D721Med (cell line): ENCODE measurements at places on chromosomes 16 and 17.
A peak's percentile ranks its signal among the peaks of the same experiment; 100 is the strongest.

DNA sequence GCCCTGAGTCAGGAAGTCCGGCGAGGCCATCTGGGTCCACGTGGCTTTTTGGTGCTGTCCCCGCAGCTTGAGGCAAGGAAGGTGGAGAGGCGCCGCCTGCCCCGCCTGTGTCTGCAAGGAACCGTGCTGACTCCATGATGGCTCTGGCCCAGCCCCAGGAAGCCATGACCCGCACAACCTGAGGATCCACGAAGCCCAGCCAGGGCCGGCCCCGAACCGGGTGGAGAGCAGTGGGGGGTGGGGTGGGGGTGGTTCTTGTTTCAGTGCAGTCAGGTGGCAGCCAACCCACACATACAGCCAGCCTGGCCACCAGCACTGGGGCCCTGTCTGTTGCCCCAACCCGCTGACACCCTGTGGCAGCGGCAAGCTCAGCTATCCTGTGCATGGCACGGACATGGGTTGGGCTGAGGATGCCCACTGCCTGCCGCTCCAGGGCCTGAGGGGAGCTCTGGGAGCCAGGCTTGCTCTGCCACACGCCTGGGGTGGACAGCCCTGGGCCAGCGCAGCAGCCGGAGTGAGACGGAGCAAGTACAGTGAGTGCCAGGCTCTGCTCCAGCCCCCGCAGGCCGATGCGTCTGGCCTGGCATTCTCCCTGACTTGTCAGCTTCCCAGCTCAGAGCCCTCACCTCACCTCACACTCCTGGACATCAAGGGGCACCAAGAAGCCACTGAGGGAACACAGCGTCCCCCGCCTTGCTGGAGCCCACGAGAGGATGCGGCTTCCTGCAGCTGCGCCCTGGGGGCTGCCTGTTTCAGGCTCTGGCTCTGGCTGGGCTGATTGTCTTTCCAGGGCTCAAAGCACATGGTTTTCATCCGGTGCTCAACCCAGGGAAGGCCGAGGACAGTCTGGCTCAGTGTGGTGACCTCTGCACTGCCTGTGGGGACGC is 68.8 kb downstream of the LMF1 start:
- DNase-seq = no peak

- DNase-seq = no peak
Measured at GRCh38 chr16:17362183-17362582, 108.6 kb downstream of the XYLT1 start.

DNA sequence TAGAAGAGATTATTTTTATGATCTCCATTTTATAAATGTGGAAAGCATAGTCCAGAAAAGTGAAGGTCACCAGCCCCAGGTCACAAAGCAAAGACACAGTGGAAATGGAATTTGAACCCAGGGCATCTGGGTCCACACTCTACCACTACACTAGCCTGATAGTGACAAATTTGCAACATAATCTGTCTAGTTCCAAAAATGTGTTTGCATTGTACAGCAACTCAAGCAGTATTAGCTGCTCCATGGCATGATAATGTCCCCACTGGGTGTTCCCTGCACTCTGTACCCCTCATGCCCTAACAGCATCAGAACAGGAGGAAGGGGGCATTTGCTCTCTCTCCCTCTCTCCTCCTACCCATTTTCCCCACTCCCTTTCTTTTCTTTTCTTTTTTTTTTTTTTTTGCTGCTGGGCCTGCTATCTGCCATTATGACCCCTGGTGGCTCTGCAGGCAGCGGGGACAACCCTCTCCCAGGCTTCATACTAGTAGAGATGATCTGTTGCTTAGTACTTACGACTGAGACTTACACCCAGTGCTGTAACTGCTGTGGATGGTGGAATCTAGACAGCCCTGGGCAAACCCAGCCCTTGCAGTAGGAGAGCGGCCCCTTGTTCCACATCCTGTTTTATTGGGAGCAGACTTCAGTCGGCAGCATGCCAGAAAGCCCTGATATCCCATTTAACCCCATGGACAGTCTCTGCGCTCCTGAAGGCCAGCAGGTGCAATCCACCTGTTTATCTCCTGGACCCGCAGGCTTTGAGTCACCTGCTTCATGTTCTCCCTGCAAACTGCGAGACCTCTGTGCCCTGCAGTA is 306.3 kb downstream of the SOX9 start:
- DNase-seq = no peak

DNA sequence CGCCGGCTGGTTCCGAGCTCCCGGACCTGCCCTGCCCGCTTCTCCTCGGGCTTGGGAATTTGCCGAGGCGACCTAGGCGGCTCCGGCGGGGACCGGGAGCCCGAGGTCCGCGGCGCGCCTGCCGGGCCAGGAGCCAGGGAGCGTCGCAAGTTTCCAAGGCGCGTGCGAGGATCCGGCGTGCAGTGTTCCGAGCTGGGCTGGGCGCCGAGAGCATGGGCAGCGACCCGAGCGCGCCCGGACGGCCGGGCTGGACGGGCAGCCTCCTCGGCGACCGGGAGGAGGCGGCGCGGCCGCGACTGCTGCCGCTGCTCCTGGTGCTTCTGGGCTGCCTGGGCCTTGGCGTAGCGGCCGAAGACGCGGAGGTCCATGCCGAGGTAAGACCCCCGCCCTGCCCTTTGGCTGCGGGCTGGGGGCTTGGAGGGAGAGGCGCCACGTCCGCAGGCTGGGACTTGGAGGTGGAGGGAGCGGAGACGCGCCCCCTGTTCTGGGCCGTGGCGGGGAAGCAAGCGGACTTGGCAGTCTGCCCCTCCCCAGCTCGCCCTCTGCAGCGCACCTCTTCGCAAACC is 668 bp downstream of the MMP15 start:
- DNase-seq = no peak

- DNase-seq = peak; percentile 69
Measured at GRCh38 chr17:50114849-50115357, 15.1 kb downstream of the SAMD14 start.

- DNase-seq = no peak
Measured at GRCh38 chr17:37478187-37478586, 11.5 kb upstream of the DUSP14 start.

- no peak for DNase-seq
Measured at GRCh38 chr16:3965306-3965705, 84.8 kb upstream of the CREBBP start.

DNA sequence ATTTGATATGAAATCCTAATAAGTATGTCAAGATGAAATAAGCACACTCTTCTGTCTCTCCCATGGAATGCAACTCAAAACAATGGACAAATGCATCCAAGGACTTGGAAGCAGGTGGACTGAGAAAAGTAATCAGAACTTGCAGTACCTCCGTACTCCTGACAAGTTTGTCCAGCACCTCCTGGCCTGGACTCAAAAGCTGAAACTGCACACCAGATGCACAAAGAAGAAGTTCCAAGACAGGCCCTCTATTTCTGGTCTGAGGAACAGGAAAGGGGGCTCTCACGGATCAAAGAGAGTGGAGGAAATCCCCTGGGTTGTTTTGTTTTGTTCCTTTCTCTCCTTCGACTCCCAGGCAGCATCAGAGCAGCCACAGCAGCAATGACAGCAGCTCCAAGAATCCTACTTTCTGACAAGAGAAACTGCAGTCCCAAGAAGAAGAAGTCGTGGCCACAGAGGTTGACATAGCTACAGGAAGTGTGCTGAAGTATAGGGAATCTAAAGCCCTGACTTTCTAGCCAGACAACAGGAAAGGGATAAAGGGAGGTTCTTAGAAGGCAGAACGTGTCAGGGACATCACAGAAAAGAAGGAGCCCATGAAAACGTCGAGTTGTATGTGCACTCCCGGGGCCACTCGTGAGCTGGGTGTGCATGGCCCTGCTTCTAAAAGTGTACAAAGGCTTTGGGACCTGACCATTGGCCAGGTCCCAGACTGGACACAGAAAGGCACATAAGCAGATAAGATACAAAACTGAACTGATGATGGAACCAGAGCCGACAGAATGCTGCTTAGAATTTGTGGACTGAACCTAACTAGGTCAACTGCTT is 29.3 kb downstream of the AKAP10 start:
- DNase-seq = no peak

DNA sequence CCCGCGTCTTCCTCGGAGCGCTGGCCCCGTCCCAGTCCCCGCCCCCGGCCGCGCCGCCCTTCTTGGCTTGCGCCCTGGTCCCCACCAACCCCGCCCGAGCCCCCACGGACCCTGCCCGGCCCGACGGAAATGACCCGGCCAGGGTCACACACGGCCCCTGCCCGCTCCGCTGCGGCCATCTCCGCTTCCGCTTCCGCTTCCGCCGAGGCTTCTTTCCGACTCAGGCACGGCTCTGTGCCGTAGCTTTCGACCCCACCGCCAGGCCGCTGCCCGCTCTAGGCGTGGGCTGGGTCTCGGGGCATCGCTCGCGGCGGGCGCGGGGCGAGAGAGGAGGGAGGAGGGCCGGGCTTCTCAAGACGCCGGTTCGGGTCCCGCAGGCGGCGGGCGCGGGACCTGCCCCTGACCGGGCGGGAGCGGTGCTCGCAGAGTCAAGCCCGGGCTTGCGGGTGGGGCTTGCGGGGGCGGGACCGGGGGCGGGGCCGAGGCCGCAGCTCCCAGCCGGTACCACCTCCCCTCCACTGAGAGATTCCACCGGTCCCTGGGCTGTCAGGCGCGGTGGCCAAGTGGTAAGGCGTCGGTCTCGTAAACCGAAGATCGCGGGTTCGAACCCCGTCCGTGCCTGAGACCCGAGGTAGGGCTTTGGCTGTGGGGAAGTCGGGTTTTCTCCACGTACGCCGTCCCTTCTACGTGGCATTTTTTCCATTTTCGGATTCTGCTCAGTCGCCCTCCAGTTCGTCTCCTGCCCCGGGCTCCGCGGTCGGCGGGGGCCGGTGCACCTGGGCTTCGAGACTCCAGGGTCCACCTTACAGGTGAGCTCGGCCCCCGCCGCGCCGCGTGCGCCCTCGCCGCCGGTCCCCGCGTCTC is 158.3 kb downstream of the RAB11FIP4 start:
- peak; percentile 76 for DNase-seq

GRCh38 chr16:84059946-84060901 is 17.6 kb upstream of the SLC38A8 start:
- DNase-seq = no peak

GRCh38 chr17:37519251-37519985 is 29.7 kb downstream of the DUSP14 start:
- no peak for DNase-seq
